ENCODE measurements at places on chromosomes 1 and 21.

DNA sequence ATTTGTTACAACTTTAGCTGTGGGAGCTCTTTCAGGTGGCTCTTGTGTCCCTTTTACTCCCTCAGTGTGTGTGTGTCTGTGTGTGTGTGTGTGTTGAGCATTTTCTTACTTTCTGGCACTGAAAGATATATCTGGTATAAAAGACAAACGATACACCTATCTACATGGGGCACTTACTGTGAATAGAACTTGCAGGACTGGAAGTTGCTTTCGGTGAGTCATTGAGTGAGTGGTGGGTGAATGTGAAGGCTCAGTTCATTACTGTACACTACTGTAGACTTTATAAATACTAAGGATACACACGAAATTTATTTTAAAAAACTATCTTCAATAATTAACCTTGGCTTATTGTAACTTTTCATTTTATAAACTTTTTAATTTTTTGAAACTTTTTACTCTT lies 38.7 kb downstream of the BTBD8 start:
- DNase-seq = no peak

- DNase-seq = no peak
Observed at GRCh38 chr1:198490224-198490623, 50.3 kb downstream of the ATP6V1G3 start.

DNA sequence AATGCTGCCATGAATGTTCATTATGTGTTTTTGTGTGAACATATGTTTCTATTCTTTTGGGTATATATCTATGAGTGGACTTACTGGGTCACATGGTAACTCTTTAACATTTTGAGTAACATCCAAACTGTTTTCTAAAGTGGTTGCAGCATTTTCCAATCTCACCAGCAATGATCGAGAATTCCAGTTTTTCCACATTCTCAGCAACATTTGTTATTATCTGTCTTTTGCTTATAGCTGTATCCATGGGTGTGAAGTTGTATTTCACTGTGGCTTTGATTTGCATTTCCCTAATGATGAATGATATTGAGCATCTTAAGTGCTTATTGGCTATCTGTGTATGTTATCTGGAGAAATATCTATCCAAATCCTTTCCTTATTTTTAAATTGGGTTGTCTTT lies 89.2 kb upstream of the SLFNL1 start:
- no peak for DNase-seq

- no peak for DNase-seq
Observed at GRCh38 chr1:163267962-163268361, 53.8 kb upstream of the NUF2 start.

DNA sequence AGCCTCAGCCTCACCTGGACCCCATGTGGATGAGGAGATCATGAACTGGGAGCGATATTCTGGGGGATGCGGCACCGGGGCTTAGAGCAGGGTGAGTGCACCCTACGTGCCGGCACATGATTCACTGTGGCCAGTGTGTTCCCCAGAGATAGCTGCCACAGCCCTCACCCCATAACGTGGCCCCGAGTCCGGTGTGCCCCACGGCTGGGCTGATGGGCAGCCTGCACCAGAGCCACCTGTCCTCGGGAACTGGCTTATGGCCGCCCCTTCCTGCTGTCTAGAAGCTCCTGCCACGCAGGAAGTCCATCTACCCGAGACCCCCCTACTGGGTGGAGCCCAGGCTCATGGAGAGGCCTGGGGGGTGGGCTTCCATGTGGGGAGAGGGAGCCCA lies 39.1 kb upstream of the SLC19A1 start:
- no peak for DNase-seq

GRCh38 chr1:200767321-200767720 lies 28.6 kb downstream of the CAMSAP2 start:
- peak; percentile 75 for DNase-seq

GRCh38 chr1:107976836-107977235 lies 11.9 kb upstream of the VAV3 start:
- no peak for DNase-seq

GRCh38 chr21:25569711-25570110 lies 37.6 kb downstream of the MRPL39 start:
- DNase-seq = no peak

- DNase-seq = no peak
Observed at GRCh38 chr1:55012661-55013060, 13.9 kb downstream of the BSND start.

GRCh38 chr1:151520359-151520758 lies 9.2 kb downstream of the CGN start:
- no peak for DNase-seq

GRCh38 chr21:32413015-32413504 lies 554 bp downstream of the EVA1C start:
- DNase-seq = no peak

DNA sequence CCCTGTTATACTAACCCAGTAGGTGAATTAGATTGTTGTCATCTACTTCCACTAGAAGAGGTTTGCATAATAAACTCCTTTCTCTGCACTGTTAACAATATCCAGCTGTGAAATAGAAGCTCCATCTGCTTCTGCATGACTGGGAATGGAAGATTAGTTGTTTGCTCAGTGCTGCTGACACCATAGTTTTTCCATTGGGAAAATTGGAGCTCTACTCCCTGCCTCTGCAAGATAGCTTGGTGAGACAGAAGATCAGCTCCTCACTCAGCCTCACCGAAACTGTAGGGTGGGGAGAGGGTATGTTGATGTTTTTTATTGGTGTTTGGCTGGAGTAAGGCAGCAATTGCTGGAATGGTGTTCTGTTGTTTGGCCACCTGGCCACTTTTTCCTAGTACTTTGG lies 331.6 kb upstream of the ADAMTS5 start:
- peak; percentile 57 for DNase-seq

DNA sequence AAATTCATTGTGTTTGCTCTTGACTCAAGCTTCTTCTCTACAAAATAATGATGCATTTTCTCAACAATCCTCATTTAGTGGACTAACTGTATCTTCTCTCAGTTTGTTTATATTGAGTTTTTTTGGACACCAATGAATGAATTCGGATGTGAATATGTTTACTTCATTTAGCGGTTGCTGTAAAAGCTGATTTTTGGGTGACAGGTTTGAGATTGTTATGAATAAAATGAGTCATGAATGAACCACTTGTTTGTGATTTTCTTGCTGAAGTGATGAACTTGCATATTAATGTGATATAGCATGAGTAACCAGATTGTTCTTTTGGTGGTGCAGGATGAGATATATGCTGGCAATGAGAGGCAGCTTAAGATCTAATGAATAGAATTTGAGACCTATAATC lies 3.1 kb downstream of the DNM3 start:
- no peak for DNase-seq

DNA sequence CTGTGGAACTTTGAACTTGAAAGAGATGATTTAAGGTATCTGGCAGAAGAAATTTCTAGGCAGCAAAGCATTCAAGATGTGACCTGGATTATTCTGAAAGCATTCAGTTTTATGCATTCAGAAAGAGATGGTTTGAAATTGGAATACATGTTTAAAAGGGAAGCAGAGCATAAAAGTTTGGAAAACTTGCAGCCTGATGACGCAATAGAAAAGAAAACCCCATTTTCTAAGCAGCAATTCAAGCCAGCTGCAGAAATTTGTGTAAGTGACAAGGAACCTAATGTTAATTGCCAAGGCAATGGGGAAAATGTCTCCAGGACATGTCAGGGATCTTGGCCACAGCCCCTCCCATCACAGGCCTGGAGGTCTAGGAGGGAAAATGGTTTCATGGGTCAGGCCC lies 354.0 kb downstream of the ZNF326 start:
- no peak for DNase-seq

- DNase-seq = no peak
Observed at GRCh38 chr21:39117440-39117970, 65.7 kb downstream of the PSMG1 start.
